Thyroid gland (tissue), 4 donors: ENCODE measurements at places on chromosomes 6 and 20. TPM values are rescaled to one million over a fixed set of nuclear protein-coding genes. Genes with fewer than 3 reads are reported as not detected.

The LAMA2 gene
- total RNA-seq = 94.0 TPM

The AP5S1 gene
- 31.9 TPM for total RNA-seq

The CRYBG1 gene
- total RNA-seq = 10.6 TPM

The LRRC73 gene
- total RNA-seq = 0.67 TPM

The KIAA0408 gene
- 3.6 TPM for total RNA-seq

The RIPOR3 gene
- total RNA-seq = 23.9 TPM

The PTGIS gene
- 41.2 TPM for total RNA-seq

The RGS17 gene
- 1.8 TPM for total RNA-seq

The NCOA6 gene
- 32.8 TPM for total RNA-seq

The ZDHHC14 gene
- 20.3 TPM for total RNA-seq

The KCNK15 gene
- 5.1 TPM for total RNA-seq

DNA sequence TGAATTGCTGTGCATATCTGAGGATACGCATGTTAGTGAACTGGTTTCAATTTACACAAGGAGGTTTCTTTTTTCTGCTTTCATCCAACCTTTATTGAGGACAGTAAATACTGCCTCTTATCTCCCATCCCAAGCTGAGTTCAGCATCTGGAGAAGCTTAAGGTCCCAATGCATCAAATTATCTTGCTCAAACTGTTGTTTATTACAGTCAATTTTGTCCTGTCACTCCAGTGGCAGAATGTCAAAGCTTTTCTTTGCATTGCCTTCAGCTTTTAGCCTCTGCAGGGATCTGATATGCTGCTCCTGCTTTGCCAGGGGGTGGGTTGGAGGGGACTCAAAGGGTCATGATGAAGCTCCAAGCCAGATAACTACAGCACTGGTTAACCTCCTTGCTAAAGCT, 435.4 kb upstream of the SOX4 start:
- H3K4me1 ChIP-seq = no peaks in the 10 kb centered on the region
- no peaks in the 10 kb centered on the region for H3K27me3 ChIP-seq
- H3K27ac ChIP-seq = no peak overlapping the region
- no peak for DNase-seq
- H3K36me3 ChIP-seq = no peaks in the 10 kb centered on the region

- no peak overlapping the region for H3K4me3 ChIP-seq
- peaks cover 54% of the 10 kb centered on the region for H3K4me1 ChIP-seq
- peak; percentile 57 for DNase-seq
- H3K27ac ChIP-seq = peak overlapping the region; percentile 79
Measured at GRCh38 chr20:10653599-10654249, 20.1 kb downstream of the JAG1 start.

DNA sequence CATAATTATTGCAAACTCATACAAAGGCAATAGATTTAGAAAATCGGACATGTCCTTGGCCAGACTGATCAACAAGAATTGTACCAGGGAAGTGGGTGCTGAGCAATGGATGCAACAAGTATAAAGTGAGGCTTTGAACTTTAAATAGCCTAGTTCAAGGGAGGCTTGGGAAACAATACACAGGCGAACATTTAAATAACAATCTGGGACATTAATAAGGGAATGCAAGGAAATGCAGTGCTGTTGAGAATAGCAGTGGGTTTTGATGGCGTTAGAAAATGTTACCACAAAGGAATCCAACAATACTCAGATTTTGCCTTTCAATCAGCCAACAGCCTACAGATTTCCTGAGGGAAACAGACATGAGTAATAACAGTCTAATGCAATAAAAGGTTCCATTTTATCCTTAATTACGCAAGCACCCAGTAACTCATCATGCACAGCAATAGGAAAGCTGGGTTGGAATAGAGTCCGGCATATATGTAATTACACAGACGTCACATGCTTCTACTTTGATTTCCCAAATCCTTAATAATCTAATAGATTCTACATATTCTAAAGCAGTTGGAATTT, 134.6 kb downstream of the PHACTR1 start:
- no peak overlapping the region for H3K27ac ChIP-seq
- no peak overlapping the region for H3K4me3 ChIP-seq
- no peak for DNase-seq
- no peaks in the 10 kb centered on the region for H3K4me1 ChIP-seq
- H3K27me3 ChIP-seq = no peaks in the 10 kb centered on the region

DNA sequence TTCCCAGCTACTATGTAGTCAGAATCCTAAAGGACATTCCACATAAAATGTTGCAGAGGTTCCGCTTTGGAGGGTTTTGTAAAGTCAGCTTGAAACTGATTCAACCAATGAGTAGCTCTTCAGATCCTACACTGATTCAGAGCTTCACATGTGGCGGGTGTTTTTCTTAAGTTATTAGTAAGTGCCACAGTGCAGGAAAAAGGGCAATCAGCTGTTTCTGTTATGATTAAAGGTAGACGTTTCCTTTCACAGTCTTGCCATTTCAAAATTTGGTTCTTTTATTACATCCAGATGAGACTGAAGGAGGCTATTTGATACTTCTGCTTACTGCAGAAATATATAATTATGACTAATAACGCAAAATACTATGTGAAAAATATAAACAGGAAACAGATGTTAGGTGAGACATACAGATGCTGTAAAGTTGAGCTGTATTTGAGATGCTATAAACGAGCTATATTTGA, 443.9 kb downstream of the CDKAL1 start:
- no peaks in the 10 kb centered on the region for H3K36me3 ChIP-seq
- no peaks in the 10 kb centered on the region for H3K27me3 ChIP-seq
- no peak overlapping the region for H3K27ac ChIP-seq
- no peak overlapping the region for H3K4me3 ChIP-seq

DNA sequence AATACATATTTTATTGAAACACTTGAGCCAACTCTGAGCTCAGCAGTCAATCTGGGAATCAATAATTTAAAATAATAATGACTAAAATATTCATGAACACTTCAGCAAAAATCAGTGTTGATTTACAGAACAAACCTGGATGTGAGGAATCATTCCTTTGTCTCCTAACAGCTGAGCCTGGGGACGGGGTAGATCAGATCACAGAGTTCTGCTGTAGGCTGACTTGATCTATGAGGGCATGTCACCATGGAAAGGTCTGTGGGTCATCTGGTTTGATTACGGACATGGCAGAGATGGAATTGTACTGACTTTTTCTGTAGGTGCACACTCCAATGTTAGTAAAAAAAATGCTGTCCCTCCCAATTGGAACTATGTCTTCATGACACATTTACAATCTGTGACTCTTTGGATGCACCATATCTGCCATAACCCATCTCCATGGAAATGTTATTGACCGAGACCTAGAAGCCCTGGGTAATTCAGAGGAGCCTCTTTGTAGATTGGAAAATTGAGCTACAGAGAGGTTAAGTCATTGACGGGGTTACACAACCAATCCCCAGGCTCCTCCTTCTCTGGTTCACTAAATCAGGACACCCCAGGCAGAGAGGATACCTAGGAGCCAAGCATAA, 114.1 kb downstream of the DOK5 start:
- H3K27ac ChIP-seq = no peak overlapping the region
- no peak overlapping the region for H3K4me3 ChIP-seq
- no peaks in the 10 kb centered on the region for H3K36me3 ChIP-seq
- no peaks in the 10 kb centered on the region for H3K4me1 ChIP-seq
- no peaks in the 10 kb centered on the region for H3K27me3 ChIP-seq

- no peak overlapping the region for H3K4me3 ChIP-seq
- no peaks in the 10 kb centered on the region for H3K36me3 ChIP-seq
- no peaks in the 10 kb centered on the region for H3K4me1 ChIP-seq
- H3K27ac ChIP-seq = no peak overlapping the region
- H3K27me3 ChIP-seq = no peaks in the 10 kb centered on the region
Measured at GRCh38 chr20:51532577-51533191, 9.8 kb downstream of the NFATC2 start.

GRCh38 chr6:41429506-41430504, 94.4 kb downstream of the NCR2 start:
- no peaks in the 10 kb centered on the region for H3K36me3 ChIP-seq
- peak overlapping the region; percentile 87 for H3K27ac ChIP-seq
- H3K27me3 ChIP-seq = no peaks in the 10 kb centered on the region
- H3K4me3 ChIP-seq = no peak overlapping the region
- peaks cover 40% of the 10 kb centered on the region for H3K4me1 ChIP-seq

DNA sequence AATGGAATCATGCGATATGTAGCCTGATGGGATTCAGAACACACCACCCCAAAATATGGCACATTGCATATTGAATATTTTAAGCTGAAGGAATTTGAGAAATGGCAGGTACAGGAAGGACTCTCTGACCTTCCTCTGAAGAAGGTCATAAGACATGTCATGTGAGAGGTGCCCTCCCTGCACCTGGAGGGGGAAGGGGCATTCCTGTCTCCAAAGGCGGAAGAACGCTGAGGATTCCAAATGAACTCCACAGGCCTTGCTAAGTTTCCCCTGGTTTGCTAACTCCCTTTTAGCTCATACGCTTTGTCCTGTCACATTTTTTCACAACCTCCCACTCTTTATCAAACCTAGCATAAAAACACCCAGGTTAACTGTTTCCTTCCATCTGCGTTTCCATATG, 347.8 kb downstream of the CDKAL1 start:
- no peak overlapping the region for H3K4me3 ChIP-seq
- no peaks in the 10 kb centered on the region for H3K36me3 ChIP-seq

- H3K27me3 ChIP-seq = no peaks in the 10 kb centered on the region
- DNase-seq = no peak
- H3K4me1 ChIP-seq = peaks cover 9% of the 10 kb centered on the region
- H3K36me3 ChIP-seq = no peaks in the 10 kb centered on the region
- no peak overlapping the region for H3K27ac ChIP-seq
Measured at GRCh38 chr20:4116091-4116490, 100.7 kb upstream of the RNF24 start.

GRCh38 chr20:59811681-59812171, 121.7 kb downstream of the SYCP2 start:
- no peak overlapping the region for H3K4me3 ChIP-seq
- H3K36me3 ChIP-seq = no peaks in the 10 kb centered on the region
- H3K4me1 ChIP-seq = no peaks in the 10 kb centered on the region
- DNase-seq = no peak
- H3K27me3 ChIP-seq = no peaks in the 10 kb centered on the region
- H3K27ac ChIP-seq = no peak overlapping the region

GRCh38 chr6:14046476-14047068, 71.0 kb upstream of the CD83 start:
- peak; percentile 57 for DNase-seq
- no peaks in the 10 kb centered on the region for H3K36me3 ChIP-seq
- H3K27me3 ChIP-seq = no peaks in the 10 kb centered on the region
- H3K4me1 ChIP-seq = no peaks in the 10 kb centered on the region
- H3K27ac ChIP-seq = no peak overlapping the region

DNA sequence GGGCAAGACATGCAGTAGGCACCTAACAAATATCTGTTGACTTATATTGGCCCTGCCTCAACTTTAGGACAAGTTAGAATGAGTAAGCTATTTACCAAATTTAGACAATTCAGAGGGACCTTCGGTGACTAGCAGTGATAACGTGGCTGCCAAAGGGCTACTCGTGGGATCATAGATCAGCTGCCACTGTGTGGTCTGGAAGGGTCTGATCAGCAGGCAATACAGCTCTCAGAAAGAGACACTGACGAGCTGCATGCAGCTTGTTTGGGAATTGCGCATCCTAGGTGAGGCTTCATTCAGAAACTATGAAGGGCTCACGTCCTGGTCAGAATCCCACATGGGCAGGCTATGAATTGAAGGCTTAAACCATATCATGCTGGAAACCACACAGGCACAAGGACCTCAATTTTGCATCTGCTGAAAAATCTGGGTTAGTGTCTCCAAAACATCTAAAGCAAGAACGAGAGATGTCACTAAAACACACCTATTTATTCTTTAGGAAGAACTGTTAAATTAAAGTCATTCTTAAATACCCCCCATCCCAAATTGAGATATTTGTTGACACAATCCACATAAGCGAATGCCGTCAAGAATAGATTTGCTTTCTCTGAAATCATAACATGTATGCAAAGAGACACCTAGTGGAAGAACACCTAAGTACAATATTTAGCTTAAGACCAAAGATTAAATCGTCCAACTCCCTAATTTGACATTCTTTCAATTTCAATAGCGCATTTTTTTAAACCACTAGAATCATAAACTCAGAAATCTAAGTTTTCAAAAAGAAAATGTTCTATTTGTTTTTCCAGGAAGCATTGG, 79.6 kb downstream of the IPCEF1 start:
- no peaks in the 10 kb centered on the region for H3K27me3 ChIP-seq
- no peak overlapping the region for H3K27ac ChIP-seq
- H3K36me3 ChIP-seq = no peaks in the 10 kb centered on the region
- no peak overlapping the region for H3K4me3 ChIP-seq
- peaks cover 17% of the 10 kb centered on the region for H3K4me1 ChIP-seq

DNA sequence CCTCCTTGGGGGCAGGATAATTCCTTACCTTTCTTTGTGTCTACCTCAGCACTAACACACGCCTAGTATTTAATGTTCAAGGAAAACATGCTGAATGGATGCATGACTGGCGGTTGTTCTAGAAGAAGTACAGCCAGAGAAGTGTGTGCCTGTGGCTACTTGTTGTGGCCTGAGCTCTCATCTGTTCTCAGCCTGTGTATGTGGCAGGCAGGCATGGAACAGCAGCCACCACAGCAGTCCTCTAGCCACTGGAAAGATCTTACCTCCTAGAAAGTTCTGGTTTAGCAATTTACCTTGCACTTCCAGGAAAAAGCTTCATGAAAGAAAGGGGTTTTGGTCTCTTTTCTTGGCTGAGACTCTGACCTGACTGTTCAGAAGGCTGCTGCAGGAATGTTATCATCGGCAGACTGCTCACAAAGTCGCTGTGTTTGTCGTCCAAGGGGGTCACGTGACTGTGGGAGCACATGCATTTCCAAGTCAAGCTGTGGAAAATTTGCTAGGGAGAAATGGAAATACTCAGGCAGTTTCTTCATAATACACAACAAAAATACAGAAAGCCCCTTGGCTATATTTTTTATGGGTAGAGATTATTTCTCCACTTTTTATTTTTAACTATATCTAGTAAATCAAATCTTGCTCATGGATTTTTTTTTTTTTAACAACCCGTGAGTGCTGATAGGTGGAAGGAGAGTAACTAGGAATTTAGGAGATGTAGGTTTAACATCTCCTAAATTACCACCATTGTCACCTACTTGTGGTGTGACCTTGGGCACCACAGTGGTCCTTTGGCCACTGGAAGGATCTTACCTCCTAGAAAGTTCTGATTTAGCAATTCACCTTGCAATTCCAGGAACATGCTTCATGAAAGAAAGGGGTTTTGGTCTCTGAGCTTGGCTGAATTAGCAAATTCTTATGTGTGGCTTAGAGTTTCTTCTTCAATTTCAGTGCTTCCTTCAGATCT, 110.8 kb upstream of the GPR6 start:
- DNase-seq = peak; percentile 83
- H3K36me3 ChIP-seq = no peaks in the 10 kb centered on the region
- H3K27me3 ChIP-seq = no peaks in the 10 kb centered on the region

GRCh38 chr20:47854687-47855212, 69.5 kb upstream of the SULF2 start:
- no peaks in the 10 kb centered on the region for H3K4me1 ChIP-seq
- no peak overlapping the region for H3K4me3 ChIP-seq
- H3K27me3 ChIP-seq = no peaks in the 10 kb centered on the region
- no peak overlapping the region for H3K27ac ChIP-seq
- no peak for DNase-seq

- H3K4me1 ChIP-seq = peaks cover 23% of the 10 kb centered on the region
- H3K27ac ChIP-seq = no peak overlapping the region
- DNase-seq = no peak
Measured at GRCh38 chr6:10692965-10693538, 1.4 kb downstream of the C6orf52 start.

- no peak overlapping the region for H3K4me3 ChIP-seq
- H3K27ac ChIP-seq = no peak overlapping the region
Measured at GRCh38 chr20:40612837-40613236, 76.2 kb downstream of the MAFB start.

- H3K27ac ChIP-seq = no peak overlapping the region
- no peak for DNase-seq
- H3K27me3 ChIP-seq = no peaks in the 10 kb centered on the region
- no peaks in the 10 kb centered on the region for H3K4me1 ChIP-seq
- no peak overlapping the region for H3K4me3 ChIP-seq
Measured at GRCh38 chr6:53581856-53582255, 37.0 kb upstream of the GCLC start.
